ENCODE measurements at places on chromosomes 5 and 9.

DNA sequence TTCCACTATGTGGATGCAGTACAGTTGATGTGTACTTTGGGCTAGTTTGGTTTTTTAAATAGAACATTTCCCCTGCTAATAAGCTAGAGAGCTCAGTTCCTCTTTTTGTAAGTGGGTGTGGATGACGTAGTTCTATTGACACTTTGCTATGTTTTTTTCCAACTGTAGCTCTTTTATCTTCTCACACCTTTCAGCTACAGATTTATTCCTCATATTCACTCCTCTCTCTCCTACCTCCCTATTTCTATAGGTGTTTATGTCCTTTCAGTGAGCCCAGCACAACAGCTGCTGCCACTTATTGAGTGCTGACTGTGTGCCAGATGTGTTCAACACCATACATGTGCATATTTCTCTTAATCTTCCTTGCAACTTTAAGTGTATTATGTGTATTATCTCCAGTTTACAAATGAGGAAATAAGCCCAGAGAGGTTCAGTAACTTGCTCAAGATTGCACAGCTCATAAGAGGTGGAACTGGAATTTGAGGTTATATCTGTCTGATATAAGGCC lies 215.7 kb downstream of the SEMA6A start:
- DNase-seq = no peak

GRCh38 chr9:131112374-131113154 lies 12.8 kb upstream of the NUP214 start:
- no peak for DNase-seq

DNA sequence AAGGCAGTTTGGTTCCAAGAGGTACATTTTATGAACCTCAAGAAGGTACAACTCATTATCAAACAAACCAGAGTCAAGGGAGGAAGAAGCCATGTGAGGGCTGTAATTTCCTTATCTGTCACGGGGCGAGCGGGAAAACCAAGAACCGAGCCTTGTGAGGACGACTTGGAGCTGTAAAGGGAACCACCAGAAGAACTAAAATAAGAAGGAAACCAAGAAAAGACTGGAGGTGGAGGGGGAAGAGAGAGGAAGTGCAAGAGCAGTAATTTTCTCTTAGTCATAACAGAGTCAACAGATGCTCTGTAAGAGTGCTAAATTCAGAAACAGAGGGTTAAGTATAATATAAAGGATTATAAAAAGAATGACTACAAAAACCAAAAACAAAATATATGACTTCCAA lies 127.1 kb downstream of the DIRAS2 start:
- no peak for DNase-seq

DNA sequence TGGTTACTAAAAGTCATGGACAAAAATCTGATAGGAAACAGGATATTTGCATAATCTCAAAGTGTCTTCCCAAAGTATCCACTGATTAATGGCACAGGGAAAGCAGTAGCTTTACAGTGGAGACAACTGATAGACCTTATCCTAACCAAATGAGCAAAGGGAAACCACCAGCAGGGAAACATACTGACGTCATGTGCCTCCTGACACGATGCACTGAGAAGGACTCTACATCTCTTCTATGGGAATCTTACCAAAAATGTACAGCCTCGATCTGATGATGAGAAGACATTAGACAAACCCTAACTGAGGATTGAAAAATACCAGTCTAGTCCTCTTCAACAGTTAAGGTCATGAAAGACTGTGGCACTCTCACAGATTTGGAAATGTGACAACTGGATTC lies 166.2 kb downstream of the INSYN2B start:
- DNase-seq = no peak

- no peak for DNase-seq
Measured at GRCh38 chr9:121059998-121060636, 10.0 kb upstream of the C5 start.

DNA sequence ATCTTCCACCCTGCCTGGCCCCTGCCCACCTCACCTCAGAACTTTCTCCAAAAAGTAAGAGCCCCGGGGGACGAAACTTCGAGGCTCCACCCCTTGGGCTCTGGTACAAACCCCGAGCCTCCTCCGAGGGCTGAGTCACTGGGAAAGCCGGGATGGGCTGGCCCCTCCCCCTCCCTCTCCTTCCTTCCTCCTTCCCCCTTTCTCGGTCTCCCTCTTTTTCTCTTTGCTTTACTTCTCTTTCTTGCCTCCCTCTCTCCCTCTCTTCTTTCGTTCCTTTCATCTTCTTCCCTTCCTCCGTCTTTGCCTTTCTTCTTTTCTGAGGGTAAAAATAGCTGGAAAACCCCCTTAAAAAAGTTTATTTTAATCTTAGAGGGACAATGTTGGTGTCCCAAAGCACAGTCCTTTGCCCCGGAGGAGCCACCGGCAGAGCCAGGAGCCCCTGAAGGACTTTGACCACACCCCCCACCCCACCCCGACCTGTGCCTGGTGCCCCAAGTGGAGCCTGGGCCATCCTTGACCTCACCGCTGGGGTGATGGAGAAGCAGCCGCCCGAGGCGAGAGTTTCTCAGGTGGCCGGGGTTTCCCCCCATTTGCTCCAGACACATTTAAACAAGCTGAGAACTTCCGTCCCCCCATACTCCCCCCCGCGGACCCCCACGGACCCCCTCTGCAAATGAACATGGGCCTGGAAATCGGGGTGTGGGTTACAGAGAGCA lies 5.7 kb upstream of the NOTCH1 start:
- DNase-seq = no peak

GRCh38 chr5:44028226-44028625 lies 361.0 kb downstream of the FGF10 start:
- DNase-seq = no peak

GRCh38 chr5:68544648-68545552 lies 329.3 kb downstream of the PIK3R1 start:
- DNase-seq = no peak

DNA sequence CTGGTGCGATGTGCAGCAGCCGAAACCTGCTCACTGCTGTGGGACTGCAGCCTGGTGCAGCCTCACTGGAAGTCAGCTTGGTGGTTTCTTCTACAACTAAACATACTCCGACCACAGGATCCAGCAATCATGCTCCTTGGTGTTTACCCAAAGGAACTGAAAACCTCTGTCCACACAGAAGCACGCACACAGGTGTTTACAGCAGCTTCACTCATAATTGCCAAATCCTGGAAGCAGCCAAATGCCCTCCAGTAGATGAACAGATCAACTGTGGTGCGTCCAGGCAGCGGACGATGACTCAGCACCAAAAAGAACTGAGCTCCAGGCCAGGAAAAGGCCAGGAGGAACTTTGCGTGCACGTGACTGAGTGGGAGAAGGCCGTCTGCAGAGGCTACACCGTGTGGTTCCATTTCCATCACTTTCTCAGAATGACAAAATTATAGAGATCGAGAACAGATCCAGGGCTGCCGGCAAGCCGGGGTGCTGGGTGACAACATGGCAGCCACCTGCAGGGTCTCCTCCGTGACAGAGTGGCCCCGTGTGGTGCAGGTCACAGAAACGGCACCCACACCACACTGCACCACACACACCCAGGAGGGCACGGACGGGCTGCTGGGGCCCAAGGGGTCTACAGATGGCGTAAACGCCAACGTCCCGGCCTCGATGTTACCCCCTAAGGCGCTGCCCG lies 23.1 kb upstream of the NSMF start:
- DNase-seq = no peak

- DNase-seq = no peak
Measured at GRCh38 chr5:28516722-28517121, 1478.3 kb upstream of the CDH9 start.

DNA sequence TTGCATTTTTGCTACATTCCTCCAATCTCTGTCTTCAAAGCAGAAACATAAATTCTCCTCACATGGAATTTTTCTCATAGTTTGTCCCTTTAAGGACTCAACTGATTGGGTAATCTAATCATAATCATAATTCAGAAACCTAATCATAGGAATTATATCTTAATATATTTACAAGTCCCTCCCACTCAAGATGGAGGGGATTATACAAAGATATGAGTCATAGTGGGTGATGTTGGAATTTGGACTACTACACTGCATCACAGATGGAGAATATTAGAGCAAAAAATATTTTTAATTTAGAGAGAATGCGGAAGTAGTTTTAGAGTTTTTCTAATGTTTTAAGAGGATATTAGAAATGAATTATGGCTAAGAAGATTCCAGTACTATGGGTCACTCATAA lies 1034.0 kb downstream of the DTWD2 start:
- no peak for DNase-seq

GRCh38 chr5:5371957-5372356 lies 50.5 kb upstream of the ICE1 start:
- DNase-seq = no peak

- DNase-seq = no peak
Measured at GRCh38 chr9:105444130-105444529, 3.7 kb upstream of the FSD1L start.

GRCh38 chr5:150262502-150262901 lies 27.1 kb downstream of the CAMK2A start:
- DNase-seq = no peak

- DNase-seq = no peak
Measured at GRCh38 chr5:96114736-96115135, 153.1 kb upstream of the ELL2 start.

DNA sequence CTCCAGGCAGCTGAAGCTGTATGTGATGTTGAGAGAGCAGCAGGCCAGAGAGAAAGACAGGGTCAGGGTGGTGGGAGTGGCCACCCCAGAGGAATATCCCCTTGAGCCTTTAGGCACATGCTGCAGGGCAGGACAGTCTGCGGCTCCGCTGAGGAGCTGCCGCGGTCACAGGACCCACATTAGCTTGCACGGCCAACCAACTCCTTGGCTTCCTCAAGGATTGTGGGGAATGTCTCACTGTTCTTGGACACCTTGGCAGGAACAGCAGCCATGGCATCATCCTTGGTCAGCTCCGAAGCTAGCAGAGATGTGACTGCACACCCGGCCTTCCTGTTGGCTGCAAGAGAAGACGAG lies 27.8 kb downstream of the PCDHGC5 start:
- no peak for DNase-seq

DNA sequence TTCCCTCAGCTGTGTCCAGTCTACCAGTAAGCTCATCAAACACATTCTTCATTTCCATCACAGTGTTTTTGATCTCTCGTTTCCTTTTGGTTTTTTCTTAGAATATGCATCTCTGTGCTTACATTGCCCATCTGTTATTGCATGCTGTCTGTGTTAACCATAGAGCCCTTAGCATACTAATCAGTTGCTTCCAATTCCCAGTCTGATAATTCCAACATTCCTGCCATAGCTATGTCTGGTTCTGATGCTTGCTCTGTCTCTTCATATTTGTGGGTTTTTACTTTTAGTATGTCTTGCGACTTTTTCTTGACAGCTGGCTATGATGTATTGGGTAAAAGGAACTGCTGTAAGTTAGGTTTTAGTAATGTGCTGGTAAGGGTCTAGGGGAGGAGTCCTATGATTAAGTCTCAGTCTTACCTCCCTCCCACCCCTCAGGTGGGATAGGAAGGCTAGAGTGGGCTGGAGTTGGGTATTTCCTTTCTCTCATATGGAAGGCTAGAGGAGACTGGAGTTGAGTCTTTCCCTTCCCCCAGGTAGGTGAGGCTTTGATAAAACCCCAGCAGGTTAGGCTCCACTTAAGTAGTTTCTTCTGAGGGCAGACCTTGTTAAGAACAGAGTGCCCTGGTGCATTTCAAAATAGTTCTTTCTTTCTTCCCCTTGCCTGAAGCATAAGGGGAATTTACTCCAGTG lies 99.1 kb upstream of the RASGRF2 start:
- DNase-seq = no peak

DNA sequence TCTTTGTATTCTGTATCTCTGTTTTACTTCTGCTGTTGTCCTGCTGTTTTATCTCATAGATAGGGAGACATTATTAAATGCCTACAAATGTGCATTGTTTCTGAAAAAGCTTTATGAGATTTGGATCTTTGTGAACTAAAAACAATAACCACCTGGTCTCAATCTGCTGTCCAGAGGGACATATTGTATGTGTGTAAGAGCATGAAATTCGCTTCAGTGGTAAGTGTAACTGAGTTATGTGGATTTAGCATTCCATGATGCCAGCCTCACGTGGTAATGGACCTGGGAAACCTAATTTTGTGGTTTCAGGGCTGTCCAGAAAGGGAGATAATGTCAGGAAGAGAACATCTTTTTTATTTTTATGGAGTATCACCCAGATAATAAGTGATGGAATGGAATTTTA lies 119.3 kb downstream of the GDNF start:
- DNase-seq = no peak

DNA sequence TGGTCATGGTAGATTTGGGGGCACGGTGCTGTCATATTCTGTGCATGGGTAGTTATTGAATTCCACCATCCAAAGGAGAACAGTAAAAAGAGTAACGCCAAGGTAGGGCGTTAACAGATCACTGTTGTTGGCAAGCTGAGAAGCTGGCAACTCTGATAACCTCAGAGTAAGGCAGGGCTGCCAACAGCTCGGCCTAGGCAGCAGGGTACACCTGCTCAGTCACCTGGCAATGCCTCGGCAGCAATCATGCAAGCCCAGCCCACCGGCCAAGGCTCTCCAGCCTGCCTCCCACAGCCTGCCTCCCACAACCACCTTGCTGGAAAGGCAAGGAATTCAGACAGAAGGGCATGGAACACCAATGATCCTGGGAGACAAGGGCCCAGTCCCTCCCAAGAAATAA lies 63.9 kb downstream of the KLHL3 start:
- no peak for DNase-seq

DNA sequence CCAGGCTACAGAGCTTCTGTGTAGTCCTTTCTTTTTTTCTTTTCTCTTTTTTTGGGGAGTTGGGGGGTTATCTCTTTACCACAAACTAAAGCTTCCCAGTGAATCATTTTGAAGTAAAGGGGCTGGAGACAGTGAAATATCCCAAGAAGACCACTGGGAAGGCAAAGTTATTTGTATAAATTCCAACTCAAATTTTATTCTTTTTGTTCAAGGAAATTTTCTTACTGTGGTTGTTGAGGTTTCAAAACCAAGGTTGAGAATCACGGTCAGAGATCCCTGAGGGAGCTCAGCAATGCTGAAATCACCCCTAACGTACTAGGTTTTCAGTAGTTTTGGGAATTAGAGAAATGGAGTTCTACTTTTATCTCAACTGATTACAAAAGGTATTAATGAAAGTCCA lies 175.7 kb downstream of the ARHGEF28 start:
- no peak for DNase-seq

DNA sequence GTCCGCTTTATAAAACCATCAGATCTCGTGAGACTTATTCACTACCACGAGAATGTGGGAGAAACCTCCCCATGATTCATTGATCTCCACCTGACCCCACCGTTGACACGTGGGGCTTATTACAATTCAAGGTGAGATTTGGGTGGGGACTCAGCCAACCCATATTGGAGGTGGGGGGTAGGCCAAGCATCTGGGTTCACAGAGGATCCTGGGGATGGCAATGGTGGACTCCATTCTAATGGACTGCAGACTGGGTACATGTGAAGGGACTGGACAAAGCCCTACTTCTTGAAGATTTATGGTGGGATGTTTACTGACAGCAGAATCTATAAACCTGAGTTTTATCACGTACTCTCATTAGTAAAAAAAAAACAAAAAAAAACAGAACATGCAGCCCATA lies 15.1 kb downstream of the QRFP start:
- no peak for DNase-seq

GRCh38 chr5:124371111-124371706 lies 375.2 kb downstream of the ZNF608 start:
- DNase-seq = no peak

GRCh38 chr9:91084896-91085516 lies 276.7 kb downstream of the AUH start:
- no peak for DNase-seq

GRCh38 chr5:84623019-84623418 lies 238.3 kb upstream of the EDIL3 start:
- no peak for DNase-seq

All from stimulated activated CD4-positive, alpha-beta T cell treated with anti-CD3 and anti-CD28 coated beads, Interleukin-1b, Interleukin-23, amount 100 ng/mL, for 1 hour (primary cell).